Hepatic stellate cell (primary cell): ENCODE measurements at places on chromosomes 6 and 20.
A peak's percentile ranks its signal among the peaks of the same experiment; 100 is the strongest.

DNA sequence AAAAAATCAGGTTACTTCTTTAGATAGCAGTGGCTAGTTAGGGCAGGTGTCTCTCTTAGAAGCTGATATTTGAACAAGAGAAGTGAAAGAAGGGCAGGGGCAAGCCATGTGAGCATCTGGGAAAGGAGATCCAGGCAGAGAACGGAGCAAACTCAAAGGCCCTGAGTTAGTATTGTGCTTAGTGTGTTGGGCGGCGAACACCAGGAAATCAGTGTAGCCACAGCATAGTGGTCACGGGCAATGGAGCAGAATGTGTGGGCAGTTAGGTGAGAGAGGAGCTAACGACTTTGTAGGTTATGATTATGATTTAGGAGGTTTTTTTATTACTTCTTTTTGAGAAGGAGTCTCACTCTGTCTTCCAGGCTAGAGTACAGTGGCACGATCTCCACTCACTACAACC lies 229.3 kb downstream of the TMEM242 start:
- no peak for DNase-seq

- DNase-seq: peak; percentile 2
These were observed at the start of gene HMGCLL1 for GRCh38 chr6:55578537-55579363. Gene HMGCLL1, minus strand, starts transcription at chr6:55579192. Its CDS starts 137 bp downstream, at chr6:55579055.

DNA sequence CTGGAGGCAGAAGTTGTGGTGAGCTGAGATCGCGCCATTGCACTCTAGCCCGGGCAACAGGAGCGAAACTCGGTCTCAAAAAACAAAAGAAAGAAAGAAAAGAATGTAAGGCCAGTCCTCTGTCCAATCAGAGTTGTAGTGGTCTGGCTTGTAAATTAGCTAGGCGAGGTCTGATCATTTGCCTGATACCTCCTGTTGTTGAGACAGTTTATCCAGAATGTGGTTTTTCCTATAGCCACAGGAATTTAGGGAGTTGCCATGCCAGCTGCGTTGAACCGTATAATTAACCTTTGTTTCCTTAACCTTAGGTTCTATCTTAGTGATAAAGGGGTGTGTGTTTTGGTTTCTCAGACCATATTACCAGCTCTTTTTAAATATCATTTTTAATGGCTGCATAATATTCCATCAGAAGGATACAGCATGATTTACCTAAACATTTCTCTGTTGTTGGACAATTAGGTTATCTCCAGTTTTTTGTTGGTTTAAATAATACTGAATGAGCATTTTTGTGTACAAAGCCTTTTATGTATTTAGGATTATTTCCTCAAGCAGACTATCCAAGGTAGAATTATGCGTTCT lies 11.7 kb upstream of the PPARD start:
- no peak for DNase-seq

DNA sequence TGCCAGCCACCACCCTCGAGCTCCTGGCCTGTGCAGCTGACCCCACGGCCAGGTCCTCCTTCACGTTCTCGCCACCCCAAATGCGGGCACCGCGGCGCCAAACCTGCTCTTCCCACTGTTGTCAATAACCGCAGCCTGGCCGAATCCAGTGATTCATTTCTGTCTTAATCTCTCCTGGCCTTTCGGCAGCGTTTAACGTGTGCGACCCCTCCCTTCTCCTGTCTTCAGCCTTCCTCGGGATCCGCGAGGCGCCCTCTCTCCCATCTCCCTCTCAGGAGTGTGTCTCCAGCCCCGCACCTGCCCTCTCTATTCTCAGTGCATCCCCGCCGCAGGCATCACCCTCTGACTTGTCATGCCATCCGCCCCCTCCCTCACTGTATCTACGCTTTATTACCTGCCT lies 91.4 kb downstream of the THBS2 start:
- DNase-seq: no peak

DNA sequence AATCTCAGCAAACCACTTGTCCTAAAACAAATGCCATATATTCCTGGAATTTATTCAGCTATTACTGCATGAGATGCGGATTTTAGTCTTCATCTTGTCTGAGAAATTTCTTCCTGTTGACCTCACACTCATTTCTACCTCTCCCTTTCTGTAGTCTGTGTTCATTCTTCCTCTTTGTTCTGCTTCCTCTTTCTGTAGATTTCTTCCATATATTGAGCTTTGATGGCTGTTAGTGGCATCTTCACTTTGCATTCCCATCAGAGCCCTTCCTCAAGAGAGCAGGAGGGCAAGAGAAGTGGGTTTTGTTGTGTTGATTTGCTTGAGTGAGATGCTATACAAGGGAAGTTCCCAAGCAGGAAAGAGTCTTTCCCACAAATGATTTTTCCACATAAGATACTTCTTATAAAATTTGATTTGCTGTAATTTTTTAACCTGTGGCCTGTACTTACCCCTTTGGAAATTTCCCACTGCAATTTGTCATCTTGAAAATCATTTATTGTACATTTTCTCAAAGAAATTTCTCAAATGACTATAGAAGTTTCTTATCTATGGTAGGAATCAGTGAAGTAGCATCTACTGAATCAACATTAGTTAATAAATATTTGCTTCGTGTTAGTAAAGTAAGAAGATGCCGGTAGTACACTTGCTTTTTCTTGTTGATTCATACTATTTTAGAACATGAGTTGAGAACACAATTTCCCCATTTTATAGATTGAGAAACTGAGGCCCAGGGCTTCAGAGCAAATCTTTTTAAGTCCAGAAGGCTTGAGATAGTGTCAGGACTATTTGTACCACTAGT lies 43.8 kb downstream of the MAP3K4 start:
- DNase-seq: no peak

DNA sequence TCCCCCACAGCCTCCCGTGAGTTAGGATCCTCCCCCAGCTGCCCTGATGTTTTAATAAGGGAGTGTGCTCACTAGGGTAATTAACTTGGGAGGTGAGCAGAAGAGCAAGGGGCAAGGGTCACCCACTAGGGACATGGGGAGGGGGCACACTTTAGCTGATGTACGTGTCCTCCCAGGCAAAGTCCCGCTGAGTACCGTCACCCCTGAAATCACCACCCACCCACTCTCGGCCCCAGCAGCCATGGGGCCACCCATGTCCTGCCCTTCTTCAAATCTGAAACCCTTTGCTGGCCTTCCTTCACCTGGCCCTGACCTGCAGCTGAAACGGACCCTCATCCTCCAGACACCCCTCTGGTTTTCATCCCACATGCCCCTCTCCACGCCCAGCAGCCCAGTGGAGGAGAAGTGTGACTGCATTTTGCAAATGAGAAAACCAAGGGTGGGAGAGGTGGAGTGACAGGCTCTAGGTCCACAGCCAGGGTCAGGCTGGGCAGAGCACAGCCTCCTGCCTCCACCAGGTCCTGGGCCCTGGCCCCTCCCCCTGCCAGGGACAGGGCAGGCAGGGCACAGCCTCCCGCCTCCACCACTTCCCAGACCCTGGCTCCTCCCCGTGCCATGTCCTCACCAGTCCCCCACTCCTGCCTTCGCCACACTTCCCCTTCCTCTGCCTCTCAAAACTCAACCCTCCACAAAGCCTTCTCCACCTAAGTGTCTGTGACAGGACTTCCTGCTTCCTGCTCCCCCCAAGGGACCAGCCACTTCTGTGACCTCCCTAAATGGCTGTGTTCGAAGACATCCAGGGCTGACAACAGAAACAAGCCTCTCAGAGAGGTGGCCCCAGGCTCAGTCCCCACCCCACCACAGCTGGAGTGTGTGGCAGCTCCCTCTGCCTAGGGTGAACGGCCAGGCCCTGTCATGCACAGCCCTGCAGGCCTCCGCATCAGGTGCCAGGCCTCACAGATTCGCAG lies 15.1 kb downstream of the ACSS1 start:
- no peak for DNase-seq

GRCh38 chr20:44409132-44409600 lies 53.7 kb downstream of the HNF4A start:
- no peak for DNase-seq

GRCh38 chr6:34476921-34477320 lies 11.0 kb downstream of the PACSIN1 start:
- DNase-seq: no peak

- no peak for DNase-seq
These were observed 112.1 kb upstream of the BCLAF1 start for GRCh38 chr6:136401749-136402148.

- DNase-seq: no peak
These were observed 97.7 kb downstream of the KCNB1 start for GRCh38 chr20:49384437-49385434.

GRCh38 chr6:108673602-108674001 lies 112.9 kb downstream of the FOXO3 start:
- DNase-seq: no peak

GRCh38 chr6:127516662-127517273 lies 2.4 kb downstream of the MTCL3 start:
- peak; percentile 64 for DNase-seq

GRCh38 chr6:82607998-82608725 lies 244.5 kb downstream of the TPBG start:
- DNase-seq: no peak

DNA sequence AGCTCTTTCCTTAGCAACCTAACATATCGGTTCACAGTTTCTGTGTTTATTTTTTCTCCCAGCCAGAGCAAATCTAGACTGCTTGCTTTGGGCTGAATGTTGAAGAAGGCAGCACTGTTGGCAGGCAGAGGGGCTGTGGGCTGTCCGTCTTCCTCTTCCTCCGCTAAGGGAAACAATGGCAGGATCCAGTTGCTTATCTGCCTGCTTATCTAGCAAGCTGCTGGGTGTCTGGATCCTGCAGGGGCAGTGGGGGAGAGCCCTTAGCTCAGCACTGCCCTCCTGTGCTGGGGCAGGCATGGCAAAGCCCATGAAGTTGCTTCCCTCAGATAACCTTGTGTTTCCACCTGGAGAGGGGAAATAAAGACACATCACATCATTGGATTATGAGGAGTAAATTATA lies 92.7 kb upstream of the CD93 start:
- no peak for DNase-seq

GRCh38 chr6:105178636-105179035 lies 1.2 kb downstream of the POPDC3 start:
- DNase-seq: no peak

- no peak for DNase-seq
These were observed 114.8 kb downstream of the SCML4 start for GRCh38 chr6:107709341-107709740.

DNA sequence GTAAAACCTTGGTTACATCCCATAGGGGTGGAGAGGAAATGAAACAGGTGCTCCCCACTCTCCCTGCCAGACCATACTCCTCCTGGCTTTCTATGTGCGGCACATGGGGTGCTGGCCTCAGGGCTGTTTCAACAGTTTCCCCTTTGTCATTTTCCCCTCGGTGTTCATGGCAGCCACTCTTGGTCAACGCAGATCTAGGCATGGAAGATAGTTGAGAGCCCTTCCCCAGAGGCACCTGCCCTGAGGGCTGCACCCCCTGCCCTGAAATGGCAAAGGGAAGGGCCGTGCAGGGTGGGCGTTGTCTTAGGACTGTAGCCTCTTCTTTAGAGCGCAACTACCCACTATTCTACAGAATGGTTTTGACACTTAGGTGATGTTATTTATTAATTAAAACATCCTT lies 4.4 kb downstream of the CST1 start:
- DNase-seq: no peak

DNA sequence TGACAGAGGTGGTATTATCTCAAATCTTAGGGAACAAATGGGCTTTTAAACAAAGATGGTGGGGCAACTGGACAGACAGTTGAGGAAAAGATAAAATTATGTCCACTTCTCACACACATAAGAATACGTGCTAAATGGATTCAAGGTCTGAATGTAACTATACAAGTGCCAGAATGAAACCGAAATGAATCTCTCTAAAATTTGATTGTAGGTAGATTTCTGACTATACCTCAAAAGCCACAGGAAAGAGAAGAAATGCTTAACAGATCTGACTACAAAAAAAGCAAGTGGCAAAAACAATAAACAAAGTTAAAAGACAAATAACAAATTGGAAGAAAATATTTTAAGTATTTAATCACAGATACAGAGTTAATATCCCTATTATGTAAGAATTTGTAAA lies 182.7 kb upstream of the OLIG3 start:
- DNase-seq: no peak

DNA sequence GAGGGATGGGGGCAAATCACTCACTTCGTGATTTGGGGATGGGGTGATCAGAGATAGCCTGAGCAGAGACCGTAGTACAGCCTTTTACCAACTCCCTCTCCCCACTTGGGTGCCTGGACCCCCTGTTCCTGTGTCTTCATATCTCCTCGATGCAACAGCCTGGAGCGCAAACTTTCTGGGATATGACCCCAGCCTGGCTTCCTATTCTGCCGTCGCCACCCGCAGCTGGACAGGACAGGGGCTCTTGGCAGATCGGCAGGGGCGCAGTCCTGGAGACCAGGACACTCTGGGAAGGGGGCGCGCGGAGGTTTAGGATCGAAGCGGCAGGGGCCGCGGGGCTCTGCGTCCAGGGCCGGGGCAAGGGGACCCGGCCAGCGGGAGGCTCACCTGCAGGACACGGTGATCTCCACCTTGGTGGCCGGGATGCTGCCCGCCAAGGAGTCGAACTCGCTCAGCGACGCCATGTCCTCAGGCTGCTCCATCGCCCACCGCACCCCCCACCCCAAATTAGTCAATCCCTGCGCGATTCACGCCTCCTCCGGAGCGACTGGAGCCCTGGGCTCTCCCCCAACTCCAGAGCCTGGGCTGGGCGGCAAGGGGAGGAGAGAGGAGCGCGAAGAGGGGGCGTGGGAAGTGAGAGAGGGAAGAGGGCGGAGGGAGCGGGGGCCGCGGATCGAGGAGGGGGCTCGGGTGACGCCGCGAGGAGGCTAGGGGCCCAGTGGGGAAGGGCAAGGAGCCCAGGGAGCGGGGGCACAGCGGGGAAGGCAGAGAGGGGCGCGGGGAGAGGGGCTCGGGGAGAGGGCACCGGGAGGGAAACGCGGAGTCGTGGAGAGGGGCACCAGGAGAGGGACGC lies at the start of gene CPNE5:
TSS of gene CPNE5 (minus strand) at position 549 of the 853 bp plus-strand sequence. CDS start at position 482, 67 bp downstream.
- DNase-seq: no peak

DNA sequence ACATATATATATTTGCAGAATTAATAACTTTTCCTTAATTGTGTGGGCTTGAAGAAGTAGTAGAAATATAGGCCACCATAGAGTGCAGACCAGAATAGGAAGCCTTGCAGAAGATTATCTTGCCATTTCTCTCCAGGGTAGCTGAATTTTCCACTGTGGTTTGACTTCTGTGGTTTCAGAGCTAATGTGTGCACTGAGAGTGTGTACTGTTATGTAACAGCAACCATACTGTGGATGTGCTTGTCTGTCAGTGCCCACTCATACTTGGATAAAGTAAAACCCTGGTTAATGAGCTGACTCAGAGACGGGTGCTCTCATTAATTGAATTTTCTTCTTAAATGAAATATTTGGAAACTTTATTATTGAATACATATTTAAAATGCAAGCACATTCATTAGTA lies 57.2 kb downstream of the CEP43 start:
- no peak for DNase-seq

GRCh38 chr6:20332441-20333006 lies 69.2 kb upstream of the E2F3 start:
- no peak for DNase-seq
